Right renal pelvis (tissue), 4 donors: ENCODE measurements at places on chromosomes 1 and 21.

GRCh38 chr1:227490001-227490400 is 73.4 kb upstream of the ZNF678 start:
- no peak for DNase-seq

- no peak for DNase-seq
These were observed 1.5 kb upstream of the PTP4A2 start for GRCh38 chr1:31939484-31940329.

DNA sequence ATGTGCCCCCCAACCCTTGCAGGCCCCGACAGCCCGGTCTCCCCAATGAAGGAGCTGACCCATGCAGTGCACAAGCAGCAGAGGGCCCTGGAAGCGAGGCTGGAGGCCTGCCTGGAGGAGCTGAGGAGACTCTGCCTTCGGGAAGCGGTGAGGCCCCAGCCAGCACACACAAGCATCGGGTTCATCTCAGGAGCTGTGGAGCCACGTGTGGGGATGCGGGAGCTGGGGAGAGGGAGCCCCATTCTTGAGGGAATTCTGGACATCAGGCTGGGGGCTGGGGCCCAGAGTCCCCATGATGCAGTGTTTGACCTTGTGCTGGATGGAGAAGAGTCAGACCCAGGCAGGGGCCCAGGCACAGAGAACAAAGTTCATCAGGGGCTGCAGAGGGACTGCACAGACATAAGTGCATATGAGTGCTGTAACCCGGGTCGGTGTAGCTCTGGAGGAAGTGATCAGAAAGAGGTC is 4.8 kb downstream of the INAVA start:
- DNase-seq: no peak

- DNase-seq: no peak
These were observed 200.9 kb downstream of the HHIPL2 start for GRCh38 chr1:222346955-222347354.

DNA sequence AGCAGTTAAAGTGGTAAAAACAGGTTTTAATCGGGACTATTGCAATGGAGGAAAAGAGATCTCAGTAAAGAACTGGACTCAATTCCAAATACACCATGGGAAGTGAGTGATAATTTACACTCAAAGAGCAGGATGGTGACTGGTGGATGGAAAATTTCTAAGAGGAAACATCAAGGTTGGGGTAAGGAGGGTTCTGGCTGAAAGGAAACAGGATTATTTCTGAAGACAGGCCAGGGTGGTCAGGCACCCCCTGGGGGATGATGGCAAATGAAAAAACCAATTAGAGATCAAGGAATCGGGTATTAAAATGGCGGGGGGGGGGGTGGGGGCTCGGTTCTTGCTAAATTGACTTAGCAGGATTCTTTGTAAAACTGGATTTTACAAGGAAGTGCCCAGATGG is 12.3 kb upstream of the HSD11B1 start:
- no peak for DNase-seq

DNA sequence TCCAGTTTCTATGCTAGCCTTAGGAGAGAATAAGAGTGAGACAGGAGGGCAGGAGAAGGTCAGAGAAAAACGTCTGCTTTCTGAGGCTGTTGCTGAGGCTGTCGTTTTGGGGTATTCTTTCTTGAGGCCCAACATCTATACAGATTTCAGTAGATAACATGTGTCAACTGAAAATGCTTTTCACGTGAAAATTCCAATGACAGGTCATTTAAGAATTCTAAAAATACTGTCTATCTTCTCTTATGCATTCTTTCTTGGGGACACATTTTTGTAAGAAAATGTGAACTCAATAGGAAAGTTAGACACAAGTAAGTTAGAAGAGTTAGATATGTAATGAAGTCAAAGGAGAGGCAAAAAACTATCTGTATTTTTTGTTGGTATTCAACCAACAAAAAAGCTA is 150.8 kb downstream of the TGFB2 start:
- DNase-seq: no peak

GRCh38 chr1:62484824-62485468 is 48.1 kb downstream of the USP1 start:
- no peak for DNase-seq

DNA sequence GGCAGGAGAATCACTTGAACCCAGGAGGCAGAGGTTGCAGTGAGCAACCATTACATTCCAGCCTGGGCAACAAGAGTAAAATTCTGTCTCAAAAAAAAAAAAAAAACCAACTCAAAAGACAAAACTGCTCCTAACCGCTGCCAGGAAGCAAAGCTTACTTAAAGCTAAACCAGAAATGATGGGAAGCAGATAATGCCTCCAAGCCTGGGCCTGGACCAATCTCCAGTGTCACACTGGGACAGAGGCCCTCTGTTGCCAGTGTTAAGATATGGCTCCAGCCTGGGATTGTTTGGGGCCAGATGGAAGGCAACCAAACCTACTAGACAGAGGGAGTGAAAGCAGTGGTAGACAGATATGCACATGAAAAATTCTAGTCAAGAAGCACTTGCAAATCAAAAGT is 36.9 kb downstream of the NSL1 start:
- DNase-seq: no peak

DNA sequence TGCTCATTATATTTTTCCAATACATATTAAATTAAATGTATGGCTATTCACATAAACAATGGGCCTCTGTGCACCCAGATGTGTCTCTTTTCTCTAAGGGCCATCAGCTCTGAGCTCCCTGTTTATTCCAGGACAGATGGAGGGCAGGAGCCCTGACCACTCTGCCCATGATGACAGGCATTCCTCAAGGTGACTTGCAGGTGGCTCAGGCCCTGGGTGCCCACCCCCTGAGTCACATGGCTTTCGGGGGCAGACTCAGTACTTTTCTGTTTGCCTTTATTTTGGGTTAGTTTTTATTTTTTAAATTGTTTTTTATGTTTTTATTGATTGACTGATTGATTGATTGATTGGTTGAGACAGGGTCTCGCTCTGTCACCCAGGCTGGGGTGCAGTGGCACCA is 6.4 kb upstream of the LRP8 start:
- DNase-seq: no peak

GRCh38 chr1:67952071-67952470 is 98.4 kb downstream of the DIRAS3 start:
- no peak for DNase-seq

DNA sequence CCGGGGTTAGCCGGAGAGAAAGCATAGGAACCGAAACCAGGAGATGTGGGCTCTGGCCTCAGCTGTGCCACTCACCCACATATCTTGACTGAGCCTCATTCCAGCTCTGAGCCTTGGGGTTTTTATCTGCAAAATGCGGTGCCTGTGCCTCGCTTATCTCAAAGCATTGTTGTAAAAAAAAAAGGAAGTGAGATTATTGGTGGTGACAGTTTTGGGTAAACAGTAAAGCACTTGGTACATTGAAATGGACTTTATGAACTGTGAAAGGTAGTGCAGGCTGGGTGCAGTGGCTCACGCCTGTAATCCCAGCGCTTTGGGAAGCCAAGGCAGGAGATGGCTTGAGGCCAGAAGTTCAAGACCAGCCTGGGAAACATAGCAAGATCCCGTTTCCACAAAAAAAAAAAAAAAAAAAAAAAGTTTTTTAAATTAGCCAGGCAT is 3.8 kb downstream of the PTAFR start:
- no peak for DNase-seq
